Hepatocyte (in vitro differentiated cells): ENCODE measurements at places on chromosomes 3 and 15. TPM values are rescaled to one million over a fixed set of nuclear protein-coding genes. Genes with fewer than 3 reads are reported as not detected.
A peak's percentile ranks its signal among the peaks of the same experiment; 100 is the strongest.

GRCh38 chr3:112699436-112699978 is 58.6 kb upstream of the CCDC80 start:
- no peaks in the 10 kb centered on the region for H3K27me3 ChIP-seq
- H3K4me3 ChIP-seq: no peak overlapping the region
- H3K36me3 ChIP-seq: no peaks in the 10 kb centered on the region
- H3K4me1 ChIP-seq: no peaks in the 10 kb centered on the region
- DNase-seq: no peak
- no peak overlapping the region for H3K27ac ChIP-seq

- no peak for DNase-seq
- H3K36me3 ChIP-seq: no peaks in the 10 kb centered on the region
- H3K27me3 ChIP-seq: no peaks in the 10 kb centered on the region
- H3K4me1 ChIP-seq: no peaks in the 10 kb centered on the region
- H3K27ac ChIP-seq: no peak overlapping the region
Measured at GRCh38 chr3:186236357-186237020, 125.5 kb downstream of the DGKG start.

The SLC28A1 gene
- polyA plus RNA-seq: 1.5 and 2.5 TPM in 2 replicates

DNA sequence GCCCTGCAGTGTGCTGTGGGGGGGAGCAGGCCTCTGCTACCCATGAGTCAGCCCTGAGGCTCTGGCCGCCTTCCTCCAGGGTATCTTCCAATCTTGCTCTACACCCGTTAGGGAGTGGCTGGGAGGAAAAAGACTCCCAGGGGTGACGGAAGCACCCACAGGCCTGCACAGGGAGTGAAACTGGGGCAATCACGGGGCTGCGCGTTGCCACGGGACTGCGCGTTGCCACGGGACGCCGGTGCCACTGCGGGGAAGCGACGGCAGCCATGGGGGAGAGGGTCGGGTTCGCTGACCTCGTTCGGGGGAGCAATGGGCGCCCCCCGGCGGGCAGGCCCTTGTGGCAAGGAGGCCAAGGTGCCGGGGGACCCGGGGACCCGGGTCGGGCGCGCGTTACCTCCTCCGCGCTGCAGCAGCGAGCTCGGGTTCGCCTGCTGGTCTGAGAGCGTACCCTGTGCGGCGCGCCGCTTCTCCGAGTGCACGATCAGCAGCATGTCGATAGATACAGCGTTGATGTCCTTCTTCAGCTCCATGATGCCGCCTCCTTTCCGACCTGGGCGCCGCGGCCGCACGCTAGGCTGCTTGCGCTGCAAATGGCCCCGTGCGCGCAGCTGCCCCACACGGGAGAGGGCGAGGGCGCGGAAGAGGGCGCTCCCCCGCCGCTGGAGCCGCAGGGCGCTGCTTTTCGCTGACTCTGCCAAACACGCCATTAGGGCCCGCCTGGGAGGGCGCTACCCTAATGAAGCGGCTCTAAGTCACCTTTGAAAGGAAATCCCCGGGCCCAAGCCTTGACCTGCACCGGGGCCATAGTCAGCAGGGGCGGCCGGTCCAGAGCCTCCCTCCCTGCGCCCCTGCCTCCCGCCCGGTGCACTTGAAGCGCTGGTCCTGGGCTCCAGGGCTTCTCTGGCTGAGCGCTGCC is at the start of gene KY:
KY (minus strand) TSS at position 592 of the 916 bp plus-strand sequence; CDS start at position 530, 62 bp downstream.
- no peak within 1 kb of the TSS for H3K27ac ChIP-seq
- H3K4me3 ChIP-seq: no peak within 1 kb of the TSS
- peak; percentile 64 for DNase-seq
- H3K4me1 ChIP-seq: peaks cover 8% of the 10 kb centered on the region

- no peak overlapping the region for H3K4me3 ChIP-seq
- no peak overlapping the region for H3K27ac ChIP-seq
- H3K36me3 ChIP-seq: no peaks in the 10 kb centered on the region
- no peak for DNase-seq
- H3K4me1 ChIP-seq: peaks cover 11% of the 10 kb centered on the region
Measured at GRCh38 chr15:87871258-87871681, 385.3 kb downstream of the NTRK3 start.

DNA sequence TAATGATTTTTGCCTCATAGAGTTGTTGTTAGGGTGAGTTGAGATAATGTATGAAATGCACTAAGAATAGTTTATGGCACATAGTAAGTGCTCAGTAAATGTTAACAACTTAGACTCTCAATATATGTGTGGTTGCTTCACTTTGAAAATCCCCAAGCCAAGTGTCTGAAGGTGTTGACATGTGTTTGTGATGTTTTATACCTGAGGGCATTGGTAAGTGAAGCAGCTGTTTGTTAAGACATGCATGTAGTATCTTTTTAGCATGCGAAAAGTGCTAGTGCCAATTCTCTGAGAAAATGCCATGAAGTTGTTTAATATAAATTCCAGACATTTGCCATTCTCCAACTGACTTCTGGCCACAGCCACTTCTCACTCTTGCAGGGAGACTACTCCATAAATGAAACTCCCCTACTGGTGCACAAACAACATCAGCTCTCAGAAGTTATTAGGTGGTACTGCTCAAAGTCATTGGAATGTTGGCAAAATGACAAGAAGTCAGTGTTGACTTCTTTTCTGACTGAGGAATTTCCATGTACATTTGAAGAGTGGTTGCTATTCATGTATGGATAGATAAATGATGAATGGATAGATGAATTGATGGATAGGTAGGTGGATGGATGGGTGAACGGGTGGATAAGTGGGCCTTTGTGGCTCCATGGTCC is 103.6 kb upstream of the NUDT16 start:
- no peak for DNase-seq
- H3K4me1 ChIP-seq: no peaks in the 10 kb centered on the region
- H3K27ac ChIP-seq: no peak overlapping the region
- no peaks in the 10 kb centered on the region for H3K27me3 ChIP-seq
- H3K4me3 ChIP-seq: no peak overlapping the region
- no peaks in the 10 kb centered on the region for H3K36me3 ChIP-seq

GRCh38 chr3:42190701-42191442 is 75.1 kb downstream of the CCK start:
- peak overlapping the region; percentile 22 for H3K27ac ChIP-seq
- no peaks in the 10 kb centered on the region for H3K27me3 ChIP-seq
- H3K4me1 ChIP-seq: no peaks in the 10 kb centered on the region
